Activated CD8-positive, alpha-beta memory T cell treated with anti-CD3 and anti-CD28 coated beads, Interleukin-2, amount 10 ng/mL, durations not matched to agents 7 days and 5 days (primary cell): ENCODE measurements at places on chromosomes 1 and 21. TPM values are rescaled to one million over a fixed set of nuclear protein-coding genes. Genes with fewer than 3 reads are reported as not detected.

The POU3F1 gene
- 0.09 TPM for total RNA-seq

The KRTAP13-2 gene
- not detected for total RNA-seq

The LCE1C gene
- not detected for total RNA-seq

The KRTAP10-12 gene
- total RNA-seq, result not detected

The BEST4 gene
- total RNA-seq, result 0.73 TPM

The ERI3 gene
- 27.2 TPM for total RNA-seq

The COL9A2 gene
- 8.3 TPM for total RNA-seq

The INSRR gene
- total RNA-seq, result 0.19 TPM

DNA sequence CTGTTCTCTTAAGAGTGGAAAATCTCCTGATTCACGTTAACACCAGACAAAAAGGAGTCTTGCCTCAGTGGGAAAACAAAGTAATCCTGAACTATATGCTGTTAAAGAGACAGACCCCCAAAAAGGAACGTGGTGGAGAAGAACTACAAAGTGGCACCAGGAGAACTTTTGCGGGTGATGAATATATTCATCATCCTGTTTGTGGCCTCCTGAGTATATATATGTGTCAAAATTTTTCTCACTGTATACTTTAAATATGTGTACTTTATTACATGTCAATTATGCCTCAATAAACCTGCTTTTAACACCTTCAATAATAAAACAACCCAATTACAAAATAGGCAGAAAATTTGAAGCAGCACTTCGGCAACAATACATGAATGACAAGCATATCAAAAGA lies 31.1 kb downstream of the ZNF644 start:
- no peaks in the 10 kb centered on the region for H3K27me3 ChIP-seq
- no peak overlapping the region for H3K27ac ChIP-seq
- peaks cover 23% of the 10 kb centered on the region for H3K4me1 ChIP-seq
- H3K36me3 ChIP-seq, result peaks cover 88% of the 10 kb centered on the region
- no peak overlapping the region for H3K4me3 ChIP-seq

DNA sequence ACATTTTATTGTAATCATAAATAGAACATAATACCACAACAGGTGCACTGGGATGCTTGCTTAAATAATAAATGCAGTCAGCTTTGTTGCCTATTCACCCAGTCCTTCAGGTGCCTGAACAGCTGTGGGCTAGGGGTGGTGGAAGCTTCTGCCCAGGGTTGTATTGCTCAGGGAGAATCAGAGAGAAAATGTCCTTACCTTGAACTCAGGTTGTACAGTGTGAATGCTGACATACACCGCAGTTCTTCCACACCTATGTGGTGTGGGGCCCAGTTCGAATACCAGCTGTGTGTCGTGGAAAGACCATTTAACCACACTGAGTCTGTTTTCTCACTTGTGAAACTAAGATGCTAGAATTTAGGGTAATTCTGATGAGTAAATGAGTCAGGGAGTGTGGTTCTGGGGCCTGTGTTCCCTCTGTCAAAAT lies 115.7 kb upstream of the ATP1A1 start:
- DNase-seq, result peak; percentile 53
- no peak overlapping the region for H3K4me3 ChIP-seq
- no peaks in the 10 kb centered on the region for H3K27me3 ChIP-seq
- no peak overlapping the region for H3K27ac ChIP-seq
- H3K36me3 ChIP-seq, result no peaks in the 10 kb centered on the region

DNA sequence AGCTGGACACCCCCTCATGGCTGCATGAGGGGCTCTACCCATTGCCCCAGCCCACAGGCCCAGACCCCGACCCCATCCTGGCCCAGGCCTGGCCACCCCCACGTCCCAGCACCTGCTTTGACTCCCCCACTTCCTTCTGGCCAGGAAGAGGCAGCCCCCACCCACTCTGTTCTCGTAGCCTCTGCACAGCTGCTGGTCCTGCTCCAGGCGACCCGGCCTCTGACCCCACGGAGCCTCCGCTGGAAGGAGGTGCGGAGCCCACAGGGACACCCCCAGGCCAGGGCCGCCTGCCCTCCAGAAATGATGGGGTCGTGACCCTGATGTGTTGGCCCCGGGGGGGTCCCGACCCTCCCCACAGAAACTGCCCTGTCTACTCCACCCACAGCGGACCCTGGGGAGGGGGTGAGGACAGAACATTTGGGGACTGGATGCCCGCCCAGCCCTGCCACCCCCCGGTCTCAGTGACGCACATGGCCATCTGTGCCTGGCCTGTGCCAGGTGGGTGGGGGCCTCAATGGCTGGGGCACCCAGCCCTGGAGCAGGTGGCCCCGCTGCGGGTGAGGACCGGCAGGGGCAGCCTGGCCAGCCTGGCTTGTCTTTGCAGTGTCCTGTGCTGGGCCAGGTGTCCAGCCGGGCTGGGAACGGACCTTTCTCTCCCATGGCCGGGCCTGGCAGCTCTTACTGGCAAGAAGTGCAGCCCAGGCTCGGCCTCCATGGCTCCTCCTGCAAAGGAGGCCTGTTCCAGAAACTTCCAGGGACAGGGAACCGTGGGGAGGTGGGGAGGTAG lies 78.6 kb downstream of the MORN1 start:
- H3K27ac ChIP-seq, result no peak overlapping the region
- peaks cover 5% of the 10 kb centered on the region for H3K36me3 ChIP-seq
- H3K27me3 ChIP-seq, result no peaks in the 10 kb centered on the region
- peaks cover 3% of the 10 kb centered on the region for H3K4me1 ChIP-seq

DNA sequence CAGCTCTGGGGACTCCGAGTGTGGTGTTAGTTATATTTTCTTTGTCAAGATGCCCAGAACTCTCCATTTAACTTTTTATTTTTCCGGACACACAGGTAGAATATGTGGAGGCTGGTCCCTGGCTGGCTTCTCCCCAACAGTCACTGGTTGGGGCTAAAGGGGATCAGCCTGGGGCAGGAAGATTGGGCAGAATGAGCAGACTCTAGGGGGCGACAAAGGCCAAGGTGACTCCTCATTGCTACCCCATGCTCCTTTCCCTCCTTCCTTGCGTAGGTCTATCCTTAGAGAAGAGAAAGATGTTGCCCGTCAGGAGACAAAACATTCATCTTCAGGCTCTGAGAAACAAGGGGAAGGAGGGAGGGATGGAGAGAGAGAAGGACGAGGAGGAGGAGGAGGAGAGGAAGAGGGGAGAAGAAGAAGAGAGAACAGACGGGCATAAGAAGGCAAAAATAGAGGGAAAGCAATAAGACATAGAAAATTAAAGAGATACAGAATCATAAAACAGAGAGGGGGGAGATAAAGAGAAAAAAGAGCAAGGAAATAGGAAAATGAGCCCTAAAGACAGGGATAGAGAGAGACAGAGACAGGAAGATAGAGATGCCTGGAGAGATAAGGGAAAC lies 89.9 kb downstream of the FOXD2 start:
- H3K4me3 ChIP-seq, result no peak overlapping the region
- H3K27ac ChIP-seq, result no peak overlapping the region
- peaks cover 2% of the 10 kb centered on the region for H3K36me3 ChIP-seq
- DNase-seq, result no peak
- peaks cover 53% of the 10 kb centered on the region for H3K27me3 ChIP-seq
- no peaks in the 10 kb centered on the region for H3K4me1 ChIP-seq

GRCh38 chr1:107149946-107150345 lies 9.1 kb downstream of the NTNG1 start:
- no peaks in the 10 kb centered on the region for H3K36me3 ChIP-seq
- H3K27me3 ChIP-seq, result peaks cover 3% of the 10 kb centered on the region
- H3K27ac ChIP-seq, result no peak overlapping the region
- H3K4me3 ChIP-seq, result no peak overlapping the region
- no peaks in the 10 kb centered on the region for H3K4me1 ChIP-seq

GRCh38 chr21:14095056-14095455 lies 115.7 kb downstream of the LIPI start:
- H3K27me3 ChIP-seq, result no peaks in the 10 kb centered on the region
- DNase-seq, result peak; percentile 9
- peaks cover 6% of the 10 kb centered on the region for H3K4me1 ChIP-seq
- no peak overlapping the region for H3K4me3 ChIP-seq

DNA sequence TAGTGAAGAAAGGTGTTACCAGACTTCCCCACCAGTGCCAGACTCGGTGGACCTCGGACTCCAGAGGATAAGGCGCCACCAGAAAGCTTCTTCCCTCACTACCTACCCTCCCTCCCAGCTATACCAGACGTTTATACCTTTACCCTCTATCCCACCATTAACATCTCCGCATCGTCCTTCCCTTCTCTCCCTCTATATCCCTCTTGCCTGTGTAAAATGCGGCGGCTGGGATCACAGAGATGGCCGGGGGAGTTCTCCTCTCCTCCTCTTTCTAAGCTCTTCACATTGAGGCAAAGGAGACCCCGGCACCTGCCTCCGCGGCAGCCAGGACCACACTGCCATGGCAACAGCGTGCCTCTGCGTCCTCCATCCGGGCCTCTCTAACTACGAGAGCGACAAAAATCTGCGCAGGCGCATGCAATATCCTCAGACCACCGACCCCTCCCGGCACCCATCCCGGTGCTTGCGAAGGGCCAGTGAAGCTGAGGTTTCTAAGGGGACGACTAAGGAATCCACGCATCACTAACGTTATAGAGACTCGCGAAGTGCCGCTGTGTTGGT lies at the start of gene CCDC181:
CCDC181 (minus strand) TSS at position 394 of the 561 bp plus-strand sequence. CDS start 2,547 bp downstream, outside the sequence.
- H3K36me3 ChIP-seq, result peaks cover 3% of the 10 kb centered on the region
- peaks cover 80% of the 10 kb centered on the region for H3K27me3 ChIP-seq
- peak within 1 kb of the TSS; percentile 80 for H3K4me3 ChIP-seq
- DNase-seq, result peak; percentile 77

DNA sequence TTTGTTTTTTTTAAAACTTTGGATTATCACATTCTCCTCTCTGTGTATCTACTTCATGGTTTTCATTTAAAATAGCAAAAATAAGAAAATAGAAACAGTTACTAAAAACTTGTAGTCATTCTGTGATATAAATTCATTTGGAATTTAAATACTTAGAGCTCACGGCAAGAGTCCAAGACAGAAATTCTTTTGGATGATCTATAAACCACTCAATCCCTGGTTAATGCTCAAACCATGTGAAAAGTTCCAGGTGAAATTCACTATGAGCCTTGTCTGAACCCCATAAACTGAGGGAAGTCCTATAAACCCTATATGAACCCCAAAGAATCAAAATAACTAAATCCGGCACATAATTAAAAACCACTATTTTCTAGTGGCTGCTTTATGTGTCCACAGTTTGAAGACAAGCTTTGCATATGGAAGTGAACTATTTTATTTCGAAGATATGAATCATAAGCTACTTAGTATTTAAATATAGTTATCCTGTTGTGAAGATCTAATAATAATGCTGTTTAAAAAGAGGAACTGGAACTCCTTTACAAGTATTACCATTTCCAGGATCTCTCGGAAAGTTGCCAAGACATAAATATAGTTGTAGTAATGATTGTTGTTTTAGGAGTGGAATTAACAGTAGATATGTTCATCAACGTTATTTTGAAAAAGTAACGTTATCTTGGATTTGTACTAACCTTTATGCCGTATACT lies 163.5 kb downstream of the NFIA start:
- H3K4me3 ChIP-seq, result no peak overlapping the region
- no peak for DNase-seq
- H3K4me1 ChIP-seq, result peaks cover 10% of the 10 kb centered on the region
- no peaks in the 10 kb centered on the region for H3K27me3 ChIP-seq
- H3K27ac ChIP-seq, result no peak overlapping the region
- H3K36me3 ChIP-seq, result no peaks in the 10 kb centered on the region

DNA sequence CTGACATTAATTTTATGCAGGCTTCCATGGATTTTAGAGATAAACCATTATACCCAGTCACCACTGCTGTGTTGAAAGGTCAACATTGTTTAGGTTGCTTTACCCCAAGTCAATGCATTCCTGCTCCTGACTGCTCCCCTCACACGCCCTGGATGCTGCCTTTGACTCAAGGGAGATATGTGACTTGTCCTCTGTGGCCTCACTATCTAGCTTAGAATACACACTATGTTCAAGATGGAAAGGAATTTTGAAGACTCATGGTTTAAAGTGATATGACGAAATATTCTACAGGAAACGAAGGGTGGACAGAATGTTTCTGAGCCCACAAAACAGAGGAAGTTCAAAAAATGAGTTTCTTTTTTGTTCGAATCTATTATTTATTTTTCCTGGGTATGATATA lies 170.4 kb upstream of the NR5A2 start:
- no peak overlapping the region for H3K4me3 ChIP-seq
- DNase-seq, result no peak
- no peak overlapping the region for H3K27ac ChIP-seq

- no peak overlapping the region for H3K27ac ChIP-seq
- H3K4me3 ChIP-seq, result no peak overlapping the region
- peaks cover 4% of the 10 kb centered on the region for H3K27me3 ChIP-seq
- H3K4me1 ChIP-seq, result peaks cover 4% of the 10 kb centered on the region
- peaks cover 1% of the 10 kb centered on the region for H3K36me3 ChIP-seq
- DNase-seq, result no peak
Measured at GRCh38 chr1:221664253-221664652, 77.6 kb downstream of the DUSP10 start.

DNA sequence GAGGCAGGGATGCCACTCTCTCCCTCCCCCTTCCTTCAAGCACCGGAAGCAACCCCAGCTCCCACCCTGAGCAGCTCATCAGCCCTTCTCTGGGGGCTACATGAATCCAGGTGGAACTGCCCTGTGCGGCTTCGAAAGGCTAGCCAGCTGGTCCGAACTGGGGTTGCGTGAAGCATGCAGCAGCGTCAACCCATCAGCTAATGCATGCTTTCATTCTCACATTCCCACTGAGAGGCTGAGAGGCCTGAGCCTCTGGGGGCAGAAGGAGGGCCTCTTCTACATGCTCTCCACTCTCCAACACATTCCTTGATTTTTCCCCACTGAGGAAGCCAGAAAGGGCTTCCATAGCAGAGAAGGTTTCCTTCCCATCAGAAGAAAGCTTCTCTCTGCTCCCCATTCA lies 5.6 kb downstream of the RXRG start:
- H3K4me1 ChIP-seq, result no peaks in the 10 kb centered on the region
- no peaks in the 10 kb centered on the region for H3K36me3 ChIP-seq
- H3K27ac ChIP-seq, result no peak overlapping the region

DNA sequence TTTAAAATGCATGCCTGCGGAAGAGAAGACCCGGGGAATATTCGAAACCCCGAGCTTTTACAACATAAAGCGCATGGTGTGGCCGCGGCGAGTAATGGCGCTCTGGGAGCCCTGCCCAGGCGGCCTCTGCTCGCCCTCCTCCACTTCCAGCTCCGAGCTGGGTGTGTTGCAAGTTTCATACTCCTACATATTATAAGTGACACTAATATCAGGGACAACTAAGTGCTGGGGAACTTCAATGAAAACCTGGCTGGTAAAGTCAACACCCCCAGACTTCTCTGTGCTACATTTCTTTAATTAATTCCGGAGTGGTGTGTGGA lies 11.8 kb downstream of the SIM2 start:
- peaks cover 91% of the 10 kb centered on the region for H3K27me3 ChIP-seq
- no peaks in the 10 kb centered on the region for H3K36me3 ChIP-seq
- H3K4me3 ChIP-seq, result no peak overlapping the region
- no peak overlapping the region for H3K27ac ChIP-seq
- H3K4me1 ChIP-seq, result peaks cover 11% of the 10 kb centered on the region
